ENCODE measurements at places on chromosomes 11 and 22.

- no peak for DNase-seq
Observed at GRCh38 chr11:75677909-75678308, 9.1 kb upstream of the MAP6 start.

DNA sequence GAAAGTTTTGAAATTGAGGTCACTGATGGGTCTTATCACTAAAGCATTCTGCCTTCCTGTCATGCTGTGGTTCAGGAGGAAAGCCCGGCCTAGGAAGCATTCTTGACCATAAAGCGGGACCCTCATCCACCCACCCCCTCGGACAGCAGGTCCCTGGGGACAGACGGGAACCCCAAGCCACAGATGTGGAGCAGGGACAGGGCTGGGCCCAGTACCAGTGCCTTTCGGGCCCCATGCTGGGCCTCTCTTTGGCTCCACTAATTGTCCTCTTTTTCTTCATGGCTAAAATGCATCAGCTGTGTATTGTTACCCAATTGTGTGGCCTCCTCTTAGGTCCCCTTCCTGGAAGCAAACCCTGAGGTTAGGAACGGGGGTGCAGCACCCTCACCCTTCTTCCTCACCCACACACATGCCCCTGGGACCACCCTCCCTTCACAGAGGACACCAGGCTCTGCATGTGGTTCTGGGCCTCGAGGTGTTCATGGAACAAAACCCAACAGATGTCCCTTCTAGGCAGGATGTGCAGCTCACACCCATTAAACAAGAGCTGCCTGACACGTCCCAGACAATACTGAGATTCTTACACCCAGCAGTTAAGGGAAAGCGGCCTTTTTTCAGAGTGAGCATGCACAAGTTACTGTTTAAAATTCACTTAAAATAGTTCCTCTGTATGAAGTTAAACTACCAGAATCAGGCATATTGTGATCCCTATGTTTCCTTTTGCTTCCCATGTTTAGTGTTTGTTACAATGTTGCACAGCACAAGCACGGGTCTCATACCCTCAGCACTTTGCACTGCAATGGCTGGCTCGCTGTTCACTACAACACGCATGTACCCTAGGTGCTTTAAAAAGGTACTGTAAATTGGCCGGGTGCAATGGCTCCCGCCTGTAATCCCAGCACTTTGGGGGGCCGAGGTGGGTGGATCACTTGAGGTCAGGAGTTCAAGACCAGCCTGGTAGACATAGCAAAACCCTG, 807.6 kb downstream of the BRD1 start:
- DNase-seq, result no peak

DNA sequence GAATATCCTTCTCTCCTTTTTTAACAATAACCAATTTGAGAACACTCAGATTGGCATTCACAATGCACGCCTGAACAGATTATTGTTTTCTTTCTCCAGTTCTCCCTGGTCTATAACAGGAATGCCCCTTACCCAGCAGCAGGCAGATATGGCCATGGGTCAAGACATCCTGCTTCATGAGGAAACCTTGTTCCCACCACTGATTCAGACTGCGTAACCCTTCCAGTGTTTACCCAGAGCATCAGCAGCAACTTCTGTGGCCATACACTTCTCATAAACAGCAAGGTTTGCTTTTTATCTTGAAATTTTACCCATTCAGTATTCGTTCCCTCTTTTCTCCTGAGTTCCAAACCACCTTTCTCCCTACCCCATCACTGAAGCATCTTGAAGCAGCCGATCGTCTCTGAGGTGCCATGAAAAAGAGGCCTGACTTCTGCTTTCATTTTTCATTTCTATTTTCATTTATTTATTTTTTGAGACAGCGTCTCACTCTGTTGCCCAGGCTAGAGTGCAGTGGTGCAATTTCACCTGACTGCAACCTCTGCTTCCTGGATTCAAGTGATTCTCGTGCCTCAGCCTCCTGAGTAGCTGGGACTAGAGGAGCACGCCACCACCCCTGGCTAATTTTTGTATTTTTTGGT, 9.6 kb downstream of the PTS start:
- DNase-seq, result no peak

- DNase-seq, result no peak
Observed at GRCh38 chr22:17228725-17229126, 9.5 kb upstream of the ADA2 start.

DNA sequence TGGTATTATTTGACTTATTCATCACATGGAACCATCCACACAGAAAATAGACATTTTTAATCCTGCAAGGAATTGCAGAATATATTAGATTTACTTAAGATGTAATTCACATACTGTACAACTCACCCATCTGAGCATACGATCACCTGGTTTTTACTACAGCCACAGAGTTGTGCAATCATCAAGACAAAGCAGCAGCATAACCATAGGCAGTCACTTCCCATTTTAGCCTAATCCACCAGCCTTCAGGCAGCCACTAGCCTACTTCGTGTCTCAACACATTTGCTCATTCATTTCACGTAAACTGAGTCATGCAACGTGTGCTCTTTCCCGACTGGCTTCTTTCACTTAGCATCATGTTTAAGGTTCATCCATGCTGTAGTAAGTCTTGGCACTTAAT, 23.0 kb downstream of the PIWIL3 start:
- DNase-seq, result peak; percentile 9

- peak; percentile 99 for DNase-seq
Observed at GRCh38 chr11:96338910-96339705, 3.9 kb downstream of the MAML2 start.

GRCh38 chr11:72331761-72332160, 87.8 kb upstream of the PHOX2A start:
- DNase-seq, result no peak

DNA sequence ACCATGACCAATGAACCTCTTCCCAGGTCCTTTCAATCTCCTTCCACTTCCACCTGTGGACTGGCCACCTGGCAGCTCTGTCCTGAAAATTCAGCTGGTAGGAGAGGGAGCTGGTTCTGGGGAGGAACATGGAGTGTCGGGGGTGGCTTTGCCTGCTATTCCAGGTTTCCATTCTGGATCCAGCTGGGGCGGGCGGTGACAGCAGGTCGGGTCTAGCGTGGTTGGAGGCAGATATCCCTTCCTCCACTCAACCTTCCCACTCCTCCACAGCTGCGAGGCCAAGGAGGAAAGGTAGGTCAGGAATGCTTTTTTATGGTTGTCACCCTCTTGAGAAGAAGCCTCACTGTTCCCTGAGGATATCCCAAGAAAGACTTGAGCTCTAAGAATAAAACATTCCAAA, 3.3 kb downstream of the NRGN start:
- DNase-seq, result no peak

DNA sequence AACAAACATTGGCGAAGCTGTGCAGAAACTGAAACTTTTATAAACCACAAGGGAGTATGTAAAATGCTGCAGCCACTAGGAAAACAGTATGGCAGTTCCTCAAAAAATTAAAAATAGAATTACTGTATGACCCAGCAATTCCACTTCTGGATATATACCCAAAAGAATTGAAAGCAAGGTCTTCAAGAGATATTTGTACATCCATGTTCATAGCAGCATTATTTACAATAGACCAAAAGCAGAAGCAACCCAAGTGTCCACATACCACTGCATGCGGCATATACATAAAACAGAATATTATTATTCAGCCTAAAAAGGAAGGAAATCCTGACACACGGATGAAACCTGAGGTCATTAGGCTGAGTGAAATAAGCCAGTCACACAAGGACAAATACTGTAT, 85.8 kb downstream of the RELT start:
- no peak for DNase-seq
